Renal pelvis (tissue), 12 donors: ENCODE measurements at places on chromosomes 3 and 15. TPM values are rescaled to one million over a fixed set of nuclear protein-coding genes. Genes with fewer than 3 reads are reported as not detected.

TRH gene
- 0.47 TPM for polyA plus RNA-seq

DNA sequence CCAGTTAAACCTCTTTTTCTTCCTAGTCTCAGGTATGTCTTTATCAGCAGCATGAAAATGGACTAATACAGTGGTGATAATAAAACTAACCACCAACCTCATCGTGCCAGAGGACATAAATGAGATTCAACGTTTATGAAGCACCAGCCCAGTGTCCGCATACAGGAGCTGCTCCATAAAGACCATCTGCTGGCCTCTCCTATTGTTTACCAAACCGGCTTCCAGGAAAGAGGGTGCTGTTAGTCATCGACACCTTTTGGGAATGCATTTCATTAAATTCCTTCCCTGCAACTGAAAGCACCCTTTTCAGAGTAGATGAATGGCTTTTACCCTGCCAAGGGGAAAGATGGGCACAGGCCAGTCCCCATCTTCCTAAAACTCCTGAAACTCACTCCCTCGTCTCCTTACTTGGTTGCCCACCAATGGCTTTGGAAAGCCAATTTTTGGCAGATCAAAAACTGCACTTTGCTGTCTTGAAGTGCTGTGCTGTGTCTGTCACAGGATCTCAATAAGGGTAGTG is 122.1 kb downstream of the AQP9 start:
- no peak for DNase-seq

HIGD2B gene
- not detected for polyA plus RNA-seq

SELENOS gene
- polyA plus RNA-seq = 66.8 TPM

- DNase-seq = no peak
These were observed 42.3 kb upstream of the TMEM87A start for GRCh38 chr15:42315521-42315920.

DNA sequence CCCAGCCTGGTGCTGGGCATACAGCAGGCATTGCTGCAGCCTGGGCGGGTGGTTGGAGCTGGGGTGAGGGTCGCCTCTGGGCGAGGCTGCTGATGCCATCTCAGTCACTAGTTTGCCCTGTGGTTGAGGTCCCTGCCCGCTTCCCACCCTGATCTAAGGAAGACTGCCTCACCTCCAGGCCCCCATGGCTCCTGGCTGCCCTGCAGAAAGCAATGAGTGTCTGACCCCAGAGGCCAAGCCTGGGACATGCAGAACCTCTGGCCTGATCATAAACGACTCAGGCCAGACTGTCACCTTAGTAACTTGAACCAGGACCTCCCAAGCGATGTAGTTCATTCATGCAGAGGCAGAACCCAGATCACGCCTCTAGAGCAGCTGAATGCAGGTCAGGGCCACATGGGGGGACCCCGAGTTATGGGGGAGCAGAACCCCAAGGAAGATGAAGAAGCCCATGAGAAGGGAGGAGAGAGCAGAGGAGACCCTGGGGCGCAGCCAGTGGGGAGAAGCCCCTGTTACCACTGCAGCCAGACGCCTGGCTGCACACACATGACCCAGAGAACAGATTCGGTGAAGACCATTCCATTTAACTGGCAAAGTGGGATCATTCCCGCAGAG is 213.9 kb downstream of the TBC1D2B start:
- DNase-seq = no peak

DNA sequence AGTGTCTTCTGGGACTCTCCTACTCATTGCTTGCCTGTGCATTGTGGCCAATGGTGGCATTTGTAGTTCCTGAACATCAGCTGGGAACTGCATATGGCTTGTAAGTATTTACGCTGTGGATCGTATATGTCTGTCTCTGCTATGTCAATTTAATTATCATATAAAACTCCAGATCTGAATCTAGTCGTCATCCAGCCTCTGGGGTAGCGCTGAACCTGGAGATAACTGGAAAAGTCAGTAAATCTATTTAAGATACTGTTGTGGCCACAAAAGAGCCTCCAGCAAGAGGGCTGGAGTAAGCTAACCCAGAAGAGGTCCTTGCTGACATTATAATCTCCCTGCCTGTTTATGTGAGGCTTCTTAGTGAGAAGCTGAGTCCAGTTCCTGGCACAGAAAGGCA is 21.6 kb downstream of the MFSD1 start:
- no peak for DNase-seq
